H4 (cell line): ENCODE measurements at places on chromosomes 6 and 20. TPM values are rescaled to one million over a fixed set of nuclear protein-coding genes. Genes with fewer than 3 reads are reported as not detected.

Gene C6orf132
- total RNA-seq: not detected in 2 replicates

Gene PACSIN1
- not detected in 2 replicates for total RNA-seq

Gene FHL5
- not detected in 2 replicates for total RNA-seq

Gene RHAG
- not detected in 2 replicates for total RNA-seq

Gene PSORS1C2
- total RNA-seq: not detected in 2 replicates

Gene TPMT
- total RNA-seq: 16.6 and 17.1 TPM in 2 replicates

Gene PTGIS
- total RNA-seq: not detected in 2 replicates

Gene CST7
- total RNA-seq: 0.94 and 1.1 TPM in 2 replicates

Gene TRIM15
- total RNA-seq: 0.04 TPM in 1 of 2 replicates, not detected in the other

Gene RAB44
- total RNA-seq: not detected in 2 replicates

Gene SOX18
- total RNA-seq: 0.19 TPM in 1 of 2 replicates, not detected in the other

Gene MEP1A
- total RNA-seq: 0.08 TPM in 1 of 2 replicates, not detected in the other

- DNase-seq: no peak
These were observed 66.7 kb downstream of the RFPL4B start for GRCh38 chr6:112413780-112414179.

- DNase-seq: peak; percentile 25
These were observed 778 bp downstream of the PSMG4 start for GRCh38 chr6:3259491-3259958.

- no peak for DNase-seq
These were observed 39.6 kb upstream of the RCAN2 start for GRCh38 chr6:46530896-46531295.

DNA sequence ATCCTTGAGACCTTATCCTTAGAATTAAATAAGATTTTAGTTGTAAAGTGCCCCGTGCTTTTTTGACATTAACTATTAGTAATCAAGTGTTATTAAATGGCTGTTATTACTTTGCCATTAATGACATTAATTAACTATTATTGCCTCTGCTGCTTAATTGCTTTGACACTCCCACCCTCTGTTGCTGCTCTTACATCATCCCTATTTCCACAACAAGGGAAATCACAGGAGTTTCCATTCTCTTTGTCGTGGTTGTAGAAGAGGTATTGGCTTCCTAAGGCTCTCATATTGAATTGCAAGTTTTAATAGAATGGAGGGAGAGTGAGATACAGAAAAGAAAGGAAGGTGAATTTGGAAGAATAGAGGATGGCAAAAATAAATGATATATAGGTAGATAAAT is 545.8 kb downstream of the MMUT start:
- DNase-seq: no peak

- DNase-seq: no peak
These were observed 89.1 kb downstream of the AIG1 start for GRCh38 chr6:143149771-143150170.

GRCh38 chr20:44287272-44288097 is 23.5 kb downstream of the FITM2 start:
- no peak for DNase-seq

DNA sequence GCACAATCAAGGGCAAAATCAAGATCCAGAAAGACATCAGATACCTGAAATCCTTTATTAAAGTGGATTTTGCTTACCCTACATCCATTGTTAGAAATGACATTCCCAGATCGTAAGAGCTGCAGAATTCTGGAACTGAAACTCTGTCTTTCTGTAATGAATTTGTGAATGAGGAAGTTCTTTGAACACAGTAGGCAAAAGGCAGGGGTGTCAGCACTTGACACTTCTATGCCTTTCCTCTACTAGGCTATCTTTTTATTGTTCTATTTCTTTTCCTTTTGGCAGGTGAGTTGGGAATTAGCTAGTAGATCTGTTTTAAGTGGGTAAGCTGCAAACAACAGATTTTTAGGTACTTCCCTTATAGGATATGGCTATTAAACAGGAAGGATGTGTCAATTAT is 126.3 kb downstream of the CARMIL1 start:
- DNase-seq: no peak

GRCh38 chr20:50472693-50473664 is 37.2 kb upstream of the PTPN1 start:
- no peak for DNase-seq

DNA sequence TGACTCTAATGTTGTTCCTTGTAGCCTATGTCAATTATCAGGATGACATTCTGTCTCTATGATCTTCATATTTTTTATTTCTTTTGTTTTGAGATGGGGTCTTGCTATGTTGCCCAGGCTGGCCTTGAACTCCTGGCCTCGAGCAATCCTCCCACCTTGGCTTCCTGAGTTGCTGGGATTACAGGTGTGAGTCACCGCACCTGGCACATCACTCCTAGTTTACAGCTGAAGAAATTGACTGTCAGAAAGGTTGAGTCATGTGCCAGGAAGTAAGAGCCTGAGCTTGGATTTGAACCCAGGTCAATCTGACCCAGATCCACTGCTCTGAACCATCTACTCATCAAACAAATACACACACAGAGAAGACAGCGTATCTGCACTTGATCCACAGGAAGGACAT is 14.4 kb downstream of the PPP1R3G start:
- no peak for DNase-seq

DNA sequence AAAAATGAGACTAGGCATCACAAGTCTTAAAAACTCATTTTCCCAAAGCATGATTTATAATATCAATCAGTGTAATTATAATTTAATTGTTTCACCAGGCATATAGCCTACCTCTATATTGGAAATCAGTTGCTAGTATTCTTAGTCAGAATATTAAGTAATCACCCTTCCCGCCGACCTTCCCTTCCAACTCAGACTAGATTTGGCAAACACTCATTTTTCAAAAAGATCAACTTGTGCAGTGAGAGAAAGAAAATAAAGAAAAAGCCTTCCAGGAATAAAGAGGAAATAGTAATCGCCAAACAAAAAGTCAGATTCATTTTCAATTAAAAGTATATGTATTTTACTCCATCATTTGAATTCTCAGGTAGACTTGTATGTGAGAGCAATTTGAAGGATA is 1.9 kb upstream of the BMP5 start:
- DNase-seq: no peak

DNA sequence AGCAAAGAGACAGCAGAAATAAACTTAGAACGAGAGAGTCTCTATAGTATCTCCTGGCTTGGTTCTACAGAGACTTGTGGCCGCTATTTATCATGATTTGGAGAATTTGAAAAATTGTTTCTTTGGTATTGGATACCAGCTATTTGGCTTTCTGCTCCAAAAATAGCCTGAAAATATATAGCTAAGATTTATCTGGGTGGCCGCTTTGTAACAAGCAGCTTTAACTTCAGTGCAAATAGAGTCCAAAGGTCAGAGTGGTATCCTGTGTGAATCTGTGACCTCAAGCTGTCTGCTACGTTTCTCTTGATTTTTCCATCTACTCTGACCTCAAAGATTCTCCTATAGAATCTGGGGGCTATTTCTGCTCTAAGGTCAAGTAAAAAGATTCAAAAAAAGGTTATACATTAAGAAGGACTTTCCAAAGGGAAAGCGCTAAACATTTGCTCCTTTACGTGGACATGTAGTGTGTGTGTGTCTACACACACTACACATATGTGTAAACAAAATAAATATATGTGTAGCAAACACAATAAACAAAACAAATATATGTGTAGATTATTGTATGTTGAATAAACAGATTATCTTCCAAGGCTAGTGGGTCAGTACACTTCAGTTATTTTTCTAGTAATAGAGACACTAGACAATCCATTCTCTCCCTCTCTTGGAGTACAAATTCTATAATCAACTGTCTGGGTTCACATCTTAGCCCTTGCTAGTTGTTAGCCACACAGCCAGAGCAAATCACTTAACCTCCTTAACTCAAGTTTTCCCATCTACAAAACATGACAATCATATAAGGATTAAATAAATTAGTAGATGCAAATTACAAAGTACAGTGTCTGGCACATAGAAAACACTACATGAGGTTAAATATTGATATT is 40.8 kb downstream of the CHD6 start:
- no peak for DNase-seq

- DNase-seq: no peak
These were observed 93.1 kb downstream of the JAG1 start for GRCh38 chr20:10580700-10581099.

DNA sequence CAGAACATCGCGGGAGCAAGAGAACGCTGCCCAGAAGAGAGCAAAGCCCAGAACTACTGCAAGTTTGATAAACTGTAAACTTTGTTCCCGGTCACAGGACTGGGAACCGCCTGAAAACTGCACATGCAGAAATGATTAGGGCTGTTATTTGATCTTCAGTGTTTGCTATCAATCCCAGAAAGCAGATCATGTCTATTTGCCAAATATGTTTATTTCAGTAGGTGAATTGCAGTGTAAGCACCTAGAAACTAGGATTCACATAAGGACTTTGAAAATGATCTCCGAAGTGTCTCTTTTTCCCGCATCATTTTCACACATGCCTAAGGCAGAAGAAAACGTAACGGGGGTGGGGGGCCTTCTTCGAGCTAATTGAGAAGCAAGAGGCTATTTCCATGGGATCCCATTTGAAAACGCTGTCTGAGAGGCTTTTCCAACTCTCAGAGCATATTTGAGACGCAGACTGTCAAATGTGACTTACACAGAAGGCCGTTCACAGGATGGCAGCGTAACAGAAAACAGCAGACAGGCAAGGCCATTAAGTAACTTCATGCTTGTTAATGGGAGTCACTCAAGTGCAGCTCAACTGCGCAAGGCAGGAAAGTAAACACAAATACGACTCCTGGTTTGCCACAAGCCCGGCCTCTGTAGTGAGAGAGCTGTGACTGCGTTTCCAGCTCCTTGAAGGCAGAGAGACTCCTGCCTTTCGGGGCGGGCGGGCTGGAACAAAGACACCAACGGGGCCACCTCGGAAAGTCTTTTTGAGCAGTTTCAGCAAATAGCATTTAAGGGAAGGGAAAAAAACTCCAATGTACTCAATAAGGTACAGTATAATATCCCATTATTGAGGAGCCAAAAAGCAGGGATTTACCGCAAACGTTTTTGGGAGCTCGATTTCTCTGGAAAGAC is 144.7 kb upstream of the ZNF217 start:
- peak; percentile 92 for DNase-seq

DNA sequence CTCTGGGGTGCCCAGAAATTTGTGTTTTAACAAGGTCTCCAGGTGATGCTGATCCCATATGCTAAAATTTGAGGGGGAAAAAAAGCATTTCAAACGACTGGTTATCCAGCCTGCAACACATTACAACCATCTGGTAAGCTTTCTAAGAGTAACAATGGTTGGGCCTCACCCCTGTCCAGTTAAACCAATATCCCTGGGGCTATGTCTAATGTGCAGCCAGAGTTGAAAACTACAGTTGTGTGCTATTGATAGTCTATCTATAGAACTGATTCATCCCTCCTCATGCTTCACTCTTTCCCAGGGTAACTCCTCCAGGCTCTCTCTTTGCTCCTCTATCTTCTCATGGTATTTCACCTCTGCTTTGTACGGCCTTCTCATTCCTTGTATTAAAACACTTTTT is 458.3 kb downstream of the MMUT start:
- DNase-seq: no peak

DNA sequence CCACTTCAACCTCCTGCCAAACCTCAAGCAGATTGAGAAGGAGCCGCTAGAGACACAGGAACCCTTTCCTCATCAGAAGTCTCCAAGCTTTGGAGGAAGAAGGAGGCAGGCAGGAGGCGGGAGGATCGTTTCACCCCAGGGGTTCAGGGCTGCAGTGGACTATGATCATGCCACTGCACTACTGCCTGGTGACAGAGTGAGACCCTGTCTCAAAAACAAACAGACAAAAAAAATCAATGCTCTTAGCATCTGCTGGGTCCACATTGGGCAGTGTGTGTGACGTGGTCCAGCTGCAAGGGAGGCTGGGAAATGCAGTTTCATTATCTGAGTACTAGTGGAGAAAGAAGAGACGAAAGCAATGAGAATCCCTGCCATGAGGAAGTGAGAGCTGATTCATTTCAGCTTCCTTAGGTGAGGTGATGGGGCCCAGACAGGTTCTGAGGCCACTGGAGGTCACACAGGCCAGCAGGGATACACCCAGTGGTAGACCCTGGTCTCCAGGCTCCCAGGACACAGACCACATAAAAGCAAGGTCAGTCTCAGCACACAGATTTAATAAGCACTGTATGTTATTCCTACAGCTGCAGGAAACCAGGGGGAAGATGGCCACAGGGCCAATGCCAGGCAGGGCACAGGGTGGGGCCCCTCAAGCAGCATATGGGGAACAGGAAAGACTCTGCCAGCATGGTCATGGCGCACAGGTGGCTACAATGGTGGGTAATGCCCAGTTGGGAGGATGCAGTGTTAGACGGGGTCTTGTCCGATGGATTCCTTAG is 4.3 kb downstream of the GFRA4 start:
- DNase-seq: no peak

DNA sequence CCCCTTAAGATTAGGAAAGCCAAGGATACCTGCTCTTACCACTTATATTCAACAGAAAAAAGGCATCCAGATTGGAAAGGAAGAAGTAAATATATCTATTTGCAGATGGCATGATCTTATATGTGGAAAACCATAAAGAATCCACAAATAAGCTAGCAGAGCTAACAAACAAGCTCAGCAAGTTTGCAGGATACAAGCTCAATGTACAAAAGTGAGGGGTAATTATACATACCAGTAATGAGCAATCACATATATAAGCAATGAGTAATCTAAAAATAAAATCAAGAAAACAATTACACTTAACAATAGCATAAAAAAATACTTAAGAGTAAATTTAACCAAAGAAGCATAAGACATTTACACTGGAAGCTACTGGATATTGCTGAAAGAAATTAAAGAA is 31.6 kb upstream of the HMGN3 start:
- no peak for DNase-seq

DNA sequence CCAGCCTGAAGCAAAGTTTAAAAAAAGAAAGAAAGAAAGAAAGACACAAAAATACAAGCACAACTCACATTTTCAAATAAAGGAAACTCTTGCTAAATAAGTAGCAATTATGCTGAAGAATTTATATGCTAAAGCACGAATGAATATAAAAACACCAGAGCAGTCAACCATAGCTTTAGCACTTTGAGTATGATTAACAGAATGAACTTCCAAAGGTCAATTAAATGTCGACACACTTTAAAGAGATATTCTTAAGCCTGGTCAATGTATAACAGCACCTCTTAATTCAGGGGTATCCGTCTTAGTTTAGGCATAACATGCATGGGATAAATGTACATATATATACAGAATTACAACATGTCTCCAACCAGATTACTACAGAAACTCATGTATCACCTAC is 125.9 kb downstream of the OGFRL1 start:
- DNase-seq: no peak

DNA sequence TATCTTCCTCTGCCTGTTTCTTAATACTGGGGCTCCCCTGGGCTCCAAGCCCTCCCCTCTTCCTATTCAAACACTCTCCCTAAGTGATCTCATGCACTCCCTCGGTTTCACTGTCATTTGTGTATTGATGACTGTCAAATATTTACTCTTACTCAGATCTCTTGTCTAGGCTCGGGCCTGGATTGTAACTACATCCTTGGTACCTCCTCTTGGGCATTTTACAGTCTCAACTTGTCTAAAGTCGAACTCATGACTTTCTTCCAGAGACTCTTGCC is 189.4 kb upstream of the PRDM1 start:
- DNase-seq: no peak

- no peak for DNase-seq
These were observed 364.3 kb downstream of the TAF4 start for GRCh38 chr20:61701401-61701800.

- no peak for DNase-seq
These were observed 11.8 kb downstream of the GNAS start for GRCh38 chr20:58864346-58864745.
